ENCODE measurements at places on chromosomes 2 and 18. TPM values are rescaled to one million over a fixed set of nuclear protein-coding genes. Genes with fewer than 3 reads are reported as not detected.

The SPRED2 gene
- 4.8 TPM for total RNA-seq

The CD207 gene
- total RNA-seq: not detected

The MAP4K3 gene
- total RNA-seq: 48.3 TPM

The RAB27B gene
- total RNA-seq: 1.3 TPM

The COLEC12 gene
- total RNA-seq: 2.3 TPM

The TCF23 gene
- total RNA-seq: not detected

The SERPINB4 gene
- not detected for total RNA-seq

The ROCK2 gene
- total RNA-seq: 28.3 TPM

The MAPK4 gene
- total RNA-seq: not detected

The FSHR gene
- total RNA-seq: not detected
